GM23248 (cell line): ENCODE measurements at places on chromosomes 12 and 14. TPM values are rescaled to one million over a fixed set of nuclear protein-coding genes. Genes with fewer than 3 reads are reported as not detected.
A peak's percentile ranks its signal among the peaks of the same experiment; 100 is the strongest.

Gene LHX5
- polyA plus RNA-seq = not detected in 2 replicates

DNA sequence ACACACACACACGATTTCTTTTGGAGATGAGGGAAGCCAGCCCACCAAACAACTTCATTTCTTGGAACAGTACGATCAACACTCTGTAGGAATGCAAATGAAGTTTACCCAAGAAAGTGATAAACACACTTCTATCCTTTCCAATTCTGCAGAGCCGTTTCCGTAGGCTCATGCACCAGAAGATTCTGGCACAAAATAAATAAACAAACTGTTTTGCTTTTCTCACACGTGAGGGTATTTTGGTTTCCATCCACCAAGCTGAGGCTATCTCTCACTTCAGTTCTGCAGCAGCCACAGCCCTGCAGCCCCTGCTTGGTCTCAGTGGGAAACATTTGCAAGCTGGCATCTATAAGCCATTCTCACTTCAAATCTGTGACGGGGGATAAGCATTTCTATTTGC is 15.3 kb upstream of the TSPAN11 start:
- no peak for DNase-seq

Gene SLCO1B1
- not detected in 2 replicates for polyA plus RNA-seq

Gene ANKS1B
- not detected in 2 replicates for polyA plus RNA-seq

GRCh38 chr12:12992418-12993130 is 7.5 kb downstream of the HEBP1 start:
- peak; percentile 93 for DNase-seq

GRCh38 chr12:131132118-131132892 is 178.6 kb downstream of the ADGRD1 start:
- DNase-seq = peak; percentile 85

DNA sequence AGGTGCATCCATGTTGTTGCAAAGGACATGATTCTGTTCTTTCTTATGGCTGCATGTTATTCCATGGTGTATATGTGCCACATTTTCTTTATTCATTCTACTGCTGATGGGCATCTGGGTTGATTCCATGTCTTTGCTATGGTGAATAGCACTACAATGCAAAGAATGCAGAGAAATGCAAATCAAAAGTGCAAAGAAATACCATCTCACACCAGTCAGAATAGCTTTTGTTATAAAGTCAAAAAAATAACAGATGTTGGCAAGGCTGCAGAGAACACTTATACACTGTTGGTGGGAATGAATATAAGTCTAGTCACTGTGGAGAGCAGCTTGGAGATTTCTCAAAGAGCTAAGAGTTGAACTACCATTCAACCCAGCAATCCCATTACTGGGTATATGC is 99.2 kb downstream of the DHRS2 start:
- DNase-seq = no peak

GRCh38 chr14:59407246-59408010 is 57.8 kb downstream of the GPR135 start:
- DNase-seq = peak; percentile 97

DNA sequence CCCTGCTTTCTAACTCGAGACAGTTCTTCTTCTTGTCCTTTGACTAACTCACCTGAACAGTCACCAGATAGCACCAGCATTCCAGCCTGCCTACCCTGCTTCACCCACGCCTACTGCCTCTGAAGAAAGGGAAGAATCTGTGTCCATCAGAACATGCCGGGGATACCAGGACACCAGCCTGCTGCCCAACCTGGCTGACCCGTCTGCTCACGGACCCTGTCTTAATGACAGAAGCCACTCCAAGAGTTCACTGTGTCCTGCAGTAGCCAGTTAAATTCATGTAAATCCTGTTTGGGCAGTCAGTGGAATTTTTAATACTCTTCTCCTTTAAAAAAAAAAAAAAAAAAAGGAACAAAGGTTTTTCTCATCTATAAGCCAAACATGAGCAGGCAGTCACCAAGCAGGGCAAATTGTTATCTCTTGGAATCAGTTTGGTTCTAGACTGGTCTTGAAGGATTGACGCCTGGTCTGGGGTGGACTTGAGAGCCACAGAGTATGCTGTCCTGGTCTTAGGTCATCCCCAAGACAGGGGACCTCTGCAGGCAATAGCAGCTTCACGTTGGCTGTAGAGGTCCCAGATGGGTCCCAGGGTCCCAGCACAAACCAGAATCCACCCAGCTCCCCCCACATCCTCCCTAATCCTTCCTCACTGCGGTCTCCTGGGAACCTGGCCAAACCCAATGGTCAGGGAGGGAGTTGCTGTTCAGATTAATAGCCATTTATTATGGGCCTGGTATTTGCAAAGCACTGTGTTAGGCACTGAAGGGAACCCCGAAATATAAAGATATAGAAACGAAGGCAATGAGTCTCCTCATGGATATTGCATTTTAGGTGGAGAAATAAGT is 181.1 kb upstream of the HIF1A start:
- DNase-seq = no peak

GRCh38 chr14:89095036-89095435 is 270.6 kb downstream of the TTC8 start:
- no peak for DNase-seq

- peak; percentile 45 for DNase-seq
These were observed 726 bp downstream of the ZFHX2 start for GRCh38 chr14:23550812-23551265.

DNA sequence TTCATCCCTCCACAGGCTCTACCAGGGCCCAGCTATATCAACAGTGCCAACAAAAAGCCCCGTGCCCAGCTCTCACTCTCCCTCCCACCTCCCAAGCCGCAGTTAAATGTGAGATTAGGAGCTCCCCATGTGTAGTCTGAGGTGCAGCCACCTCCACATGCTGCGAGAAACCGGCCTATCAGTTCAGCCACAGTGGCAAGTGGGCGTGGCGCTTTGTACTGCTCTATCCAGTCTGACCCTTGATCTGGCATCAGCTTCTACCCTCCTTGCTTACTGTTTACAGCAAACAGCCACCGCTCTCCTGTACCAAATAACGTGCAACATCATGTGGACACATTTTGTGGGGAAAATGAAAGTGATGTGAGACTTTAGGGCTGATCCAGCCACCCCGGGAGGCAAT is 1.7 kb downstream of the PLEK2 start:
- DNase-seq = no peak

DNA sequence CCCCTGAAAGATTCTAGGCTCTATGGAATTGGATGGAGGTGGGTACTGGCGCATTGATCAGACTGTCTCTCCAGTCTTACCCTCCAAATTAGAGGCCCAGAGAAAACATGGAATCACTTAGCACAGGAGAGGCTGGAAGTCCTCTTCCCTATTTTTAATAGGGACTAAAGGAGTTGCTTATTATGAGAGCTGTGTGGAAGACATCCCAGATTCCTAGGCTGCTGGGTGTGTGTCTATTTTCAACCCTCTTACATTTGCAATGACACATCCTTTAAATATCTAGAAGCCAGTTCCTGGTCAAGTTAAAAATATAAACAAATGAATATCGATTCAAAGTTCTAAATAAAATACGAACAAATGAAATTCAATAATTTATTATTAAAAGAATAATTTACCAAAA is 58.3 kb upstream of the ARID2 start:
- DNase-seq = peak; percentile 61

DNA sequence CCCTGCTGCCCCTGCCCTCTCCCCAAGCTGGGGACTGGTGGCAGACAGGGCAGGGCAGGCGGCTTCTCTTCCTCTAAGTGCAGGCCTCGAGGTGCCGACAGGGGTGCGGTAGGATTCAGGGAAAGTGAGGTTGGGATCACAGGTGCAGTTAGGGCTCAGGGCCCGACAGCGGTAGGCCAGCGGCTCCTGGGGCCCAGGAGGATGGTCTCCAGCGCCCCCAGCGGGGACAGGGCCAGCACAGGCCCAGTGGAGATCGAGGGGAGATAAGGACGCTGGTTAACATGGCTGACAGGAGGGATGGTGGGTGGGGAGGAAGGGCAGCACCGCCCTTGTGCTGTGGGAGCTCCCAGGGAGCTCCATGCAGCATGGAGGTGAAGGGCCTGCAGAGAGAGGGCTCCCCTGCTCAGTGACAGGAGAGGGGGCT is 935 bp upstream of the CRIP1 start:
- no peak for DNase-seq

Gene UNC79
- polyA plus RNA-seq = 0.04 TPM in 2 replicates

GRCh38 chr12:50579757-50580267 is 75.0 kb downstream of the DIP2B start:
- peak; percentile 84 for DNase-seq

DNA sequence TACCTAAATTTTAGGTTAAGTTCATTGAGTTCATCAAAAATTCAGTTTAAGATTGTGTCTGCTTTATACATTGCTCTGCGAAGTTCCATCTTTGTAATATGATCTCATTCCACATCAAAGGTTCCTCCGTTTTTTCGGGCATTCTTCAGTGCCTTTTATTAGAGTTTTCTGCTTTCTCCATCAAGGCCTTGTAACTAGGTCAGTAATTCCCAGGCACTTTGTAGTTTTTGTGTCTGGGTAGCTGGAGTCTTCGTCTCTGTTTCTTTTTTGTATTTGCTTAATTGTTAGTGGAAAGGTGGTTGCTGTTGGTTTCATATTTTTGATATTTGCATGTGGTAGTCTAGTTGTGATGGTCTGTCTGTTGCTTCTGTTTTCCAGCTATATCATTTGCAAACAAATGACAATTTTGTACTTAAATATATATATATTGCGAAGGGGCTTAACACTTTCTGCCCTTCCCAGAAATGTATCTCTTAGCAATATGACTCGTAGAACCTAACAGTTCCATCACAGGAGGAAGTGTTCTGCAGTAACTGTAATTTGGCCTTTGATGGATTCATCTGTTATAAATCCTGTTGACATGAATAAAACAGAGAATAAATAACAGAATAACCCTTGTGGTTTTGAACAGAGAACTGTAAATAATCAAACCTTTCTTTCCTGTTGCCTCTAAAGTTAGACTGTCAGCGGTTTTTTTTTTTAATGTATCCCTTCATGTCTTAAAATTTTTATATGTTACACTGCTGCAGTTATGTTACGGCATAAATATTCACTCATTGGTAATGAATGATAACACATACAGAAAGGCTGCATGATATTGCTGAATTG is 88.4 kb upstream of the DYNC1H1 start:
- DNase-seq = peak; percentile 6

DNA sequence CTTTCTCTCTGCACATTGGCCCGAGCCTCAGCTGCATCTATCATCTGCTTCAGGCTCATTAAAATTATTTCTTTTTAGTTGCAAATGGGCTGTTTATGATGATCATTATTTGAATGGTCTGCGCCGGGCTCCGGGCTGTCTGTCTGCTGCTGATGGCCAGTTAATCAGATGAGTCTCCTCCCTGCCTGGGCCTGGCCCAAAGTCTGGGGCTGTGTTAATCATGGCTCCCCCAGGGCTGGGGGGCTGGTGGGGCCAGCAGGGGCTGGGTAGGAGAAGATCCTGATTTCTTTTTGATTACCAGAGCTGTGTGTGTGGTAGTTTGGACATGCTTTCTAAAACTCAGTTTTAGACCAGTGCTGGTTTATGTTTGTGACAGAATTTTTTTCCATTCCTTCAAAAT is 159.1 kb downstream of the PHETA1 start:
- no peak for DNase-seq

DNA sequence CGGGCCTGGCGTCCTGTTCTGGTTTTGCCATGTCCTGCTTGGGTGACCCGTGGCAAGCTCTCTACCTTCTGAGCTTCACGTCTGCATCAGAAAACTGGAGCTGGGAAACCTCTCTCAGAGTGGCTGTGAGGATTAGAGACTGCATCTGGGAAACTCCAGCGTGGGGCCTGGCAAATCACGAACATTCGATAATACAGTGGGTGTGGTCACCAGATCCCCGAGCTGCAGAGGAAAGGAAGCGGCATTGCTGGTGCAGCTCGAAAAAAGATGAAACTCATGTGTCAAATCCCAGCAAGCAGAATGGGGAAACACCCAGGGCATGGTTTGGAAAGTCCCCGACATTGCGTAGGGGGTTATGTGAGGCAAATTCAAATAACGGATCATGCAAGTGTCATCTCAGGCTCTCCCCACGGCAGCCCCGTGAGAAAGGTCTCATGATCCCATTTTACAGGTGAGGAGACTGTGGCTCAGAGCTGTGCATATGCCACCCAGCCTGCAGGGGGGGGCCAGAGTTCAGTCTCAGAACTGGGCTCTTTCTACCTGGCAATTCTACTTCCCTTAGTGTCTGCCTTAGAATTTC is 98.1 kb upstream of the VRK1 start:
- DNase-seq = no peak

Gene ALX1
- polyA plus RNA-seq = not detected in 2 replicates

GRCh38 chr14:68550338-68550715 is 242.5 kb downstream of the ZFP36L1 start:
- no peak for DNase-seq

Gene CEBPE
- polyA plus RNA-seq = not detected in 2 replicates

Gene CIDEB
- 1.2 TPM in 2 replicates for polyA plus RNA-seq

GRCh38 chr14:95222870-95223398 is 65.6 kb upstream of the DICER1 start:
- DNase-seq = peak; percentile 47

Gene PXMP2
- 36.5 and 37.2 TPM in 2 replicates for polyA plus RNA-seq

- peak; percentile 77 for DNase-seq
These were observed 9.4 kb downstream of the GCH1 start for GRCh38 chr14:54893151-54893760.

Gene ERP27
- not detected in 2 replicates for polyA plus RNA-seq

- no peak for DNase-seq
These were observed 165.0 kb downstream of the SRGAP1 start for GRCh38 chr12:64009321-64010068.

GRCh38 chr12:132648616-132649225 is 30.1 kb downstream of the P2RX2 start:
- no peak for DNase-seq

Gene PLEK2
- polyA plus RNA-seq = 11.4 and 11.5 TPM in 2 replicates

DNA sequence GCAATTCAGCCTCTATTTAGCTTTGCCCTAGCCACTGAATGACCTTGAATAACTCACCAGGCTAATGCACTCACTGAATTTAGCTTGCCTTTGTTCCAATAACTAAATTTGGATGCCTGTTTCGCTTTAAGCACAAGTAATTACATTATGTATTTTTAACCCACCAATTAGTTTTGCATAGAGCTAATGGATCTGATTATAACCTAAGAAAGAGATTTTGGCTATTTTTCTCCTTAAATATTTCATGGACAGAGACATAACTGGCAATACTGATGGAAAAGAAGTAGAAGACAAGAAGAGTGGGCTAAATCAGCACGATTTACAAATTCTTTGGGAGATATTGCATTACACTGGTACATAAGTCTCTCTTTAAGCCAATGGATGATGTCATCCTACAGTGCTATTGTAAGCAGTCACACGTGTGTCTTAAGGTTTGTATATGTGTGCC is 85.7 kb downstream of the AKAP6 start:
- DNase-seq = peak; percentile 58

Gene KCNK10
- not detected in 2 replicates for polyA plus RNA-seq

DNA sequence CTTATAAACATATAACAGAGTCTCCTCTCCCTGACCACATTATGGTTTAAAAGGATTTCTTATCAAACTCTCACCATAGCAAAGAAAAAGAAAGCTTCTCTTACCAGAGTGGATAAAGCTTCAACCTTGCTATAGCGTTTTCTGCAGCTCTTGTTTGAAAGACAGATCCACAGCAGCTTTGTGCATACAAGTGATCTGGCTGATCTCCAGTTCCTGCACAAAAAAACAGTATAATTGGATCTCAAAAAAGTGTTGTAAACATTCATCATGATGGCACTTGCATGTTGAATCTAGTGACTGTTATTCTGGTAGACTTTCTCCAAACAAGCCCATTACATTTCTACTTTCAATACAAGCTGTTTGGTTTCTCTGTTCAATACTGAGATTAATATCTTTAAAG is 178.9 kb upstream of the MGAT4C start:
- no peak for DNase-seq

- no peak for DNase-seq
These were observed 23.1 kb upstream of the STRAP start for GRCh38 chr12:15859116-15859515.

Gene MAP4K5
- polyA plus RNA-seq = 98.0 and 101 TPM in 2 replicates
